ENCODE measurements at places on chromosomes 16 and 17.

DNA sequence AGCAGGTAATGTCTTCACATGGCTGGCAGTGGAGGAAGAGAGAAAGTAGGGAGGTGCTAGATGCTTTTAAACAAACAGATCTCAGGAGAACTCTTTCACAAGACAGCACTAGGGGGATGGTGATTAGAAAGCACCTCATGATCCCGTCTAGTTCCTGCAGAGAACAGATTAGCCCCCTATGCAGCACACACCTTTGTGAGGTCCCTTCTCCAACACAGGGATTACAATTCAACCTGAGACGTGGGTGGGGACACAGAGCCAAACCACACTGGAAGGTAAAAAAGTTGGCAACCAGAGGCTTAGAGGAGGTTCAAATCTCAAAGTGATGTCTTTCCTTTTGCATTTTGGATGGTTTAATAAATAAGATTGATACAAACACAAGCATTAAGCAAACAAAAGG, 394.7 kb downstream of the WWOX start:
- no peak for DNase-seq

- DNase-seq: no peak
Measured at GRCh38 chr16:57690782-57691471, 3.7 kb upstream of the DRC7 start.

DNA sequence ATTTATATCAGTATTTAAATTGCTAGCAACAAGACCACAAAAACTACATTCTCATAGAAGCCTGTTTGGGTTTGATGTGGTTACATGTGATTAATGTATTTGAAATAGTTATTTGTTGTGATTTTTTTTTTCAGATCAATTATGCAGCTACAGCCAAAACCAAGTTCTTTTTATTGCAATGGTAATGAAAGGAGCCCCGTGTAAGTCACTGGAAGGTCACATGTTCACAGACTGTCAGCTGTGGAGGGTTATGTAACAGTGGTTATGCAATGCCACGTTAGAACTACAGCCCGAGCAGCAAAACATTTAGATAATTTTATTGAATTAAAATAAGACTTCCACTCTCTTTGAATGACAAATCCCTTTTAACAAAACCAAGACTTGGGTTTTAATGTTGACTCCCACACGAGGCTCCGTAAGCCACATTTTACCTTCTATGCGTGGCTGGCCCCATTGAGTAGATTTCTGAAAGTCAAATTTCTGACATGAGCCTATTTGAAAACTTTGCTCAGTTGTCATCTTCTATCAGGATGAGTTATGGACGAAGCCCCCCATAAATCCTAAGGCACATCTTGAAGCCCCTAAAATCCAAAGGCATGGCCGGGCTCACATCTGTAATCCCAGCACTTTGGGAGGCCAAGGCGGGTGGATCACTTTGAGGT, 41.8 kb upstream of the SEC14L1 start:
- no peak for DNase-seq

GRCh38 chr17:82399041-82399441, 19.1 kb upstream of the HEXD start:
- DNase-seq: no peak

DNA sequence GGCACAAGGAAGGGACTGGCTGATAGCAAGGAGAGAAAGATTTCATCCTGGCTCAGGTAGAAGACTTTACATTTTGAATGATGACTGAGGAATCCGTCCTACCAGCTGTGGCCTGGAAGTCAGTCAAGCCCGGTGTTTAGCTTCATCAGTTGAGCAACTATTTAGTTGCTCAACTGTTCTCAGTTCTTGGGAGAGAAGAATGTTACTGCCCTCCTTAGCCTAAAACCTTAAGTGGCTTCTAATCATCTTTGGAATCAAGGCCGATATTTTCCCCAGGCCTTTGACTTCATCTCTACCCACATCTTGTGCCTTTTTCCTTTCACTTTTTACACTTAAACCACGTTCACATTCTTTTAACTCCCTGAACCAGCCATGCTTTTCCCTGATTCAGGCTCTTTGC, 17.3 kb upstream of the RBL2 start:
- no peak for DNase-seq

DNA sequence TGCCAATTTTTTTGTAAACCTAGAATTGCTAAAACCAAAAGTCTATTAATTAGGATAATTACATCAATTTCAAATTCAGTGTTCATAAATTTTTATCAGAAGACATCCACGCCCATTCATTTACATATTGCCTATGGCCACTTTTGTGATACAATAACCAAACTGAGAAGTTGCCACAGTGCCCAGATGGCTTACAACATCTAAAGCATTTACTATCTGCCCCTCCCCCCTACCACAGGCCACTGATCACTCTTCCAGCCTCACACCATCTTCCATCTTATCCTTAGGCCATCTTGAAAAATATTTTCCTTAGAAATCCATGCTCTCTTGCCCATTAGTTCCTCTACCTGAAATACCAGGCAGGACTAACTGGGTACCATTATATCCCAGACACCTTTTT, 6.3 kb upstream of the PRKAR1A start:
- no peak for DNase-seq

DNA sequence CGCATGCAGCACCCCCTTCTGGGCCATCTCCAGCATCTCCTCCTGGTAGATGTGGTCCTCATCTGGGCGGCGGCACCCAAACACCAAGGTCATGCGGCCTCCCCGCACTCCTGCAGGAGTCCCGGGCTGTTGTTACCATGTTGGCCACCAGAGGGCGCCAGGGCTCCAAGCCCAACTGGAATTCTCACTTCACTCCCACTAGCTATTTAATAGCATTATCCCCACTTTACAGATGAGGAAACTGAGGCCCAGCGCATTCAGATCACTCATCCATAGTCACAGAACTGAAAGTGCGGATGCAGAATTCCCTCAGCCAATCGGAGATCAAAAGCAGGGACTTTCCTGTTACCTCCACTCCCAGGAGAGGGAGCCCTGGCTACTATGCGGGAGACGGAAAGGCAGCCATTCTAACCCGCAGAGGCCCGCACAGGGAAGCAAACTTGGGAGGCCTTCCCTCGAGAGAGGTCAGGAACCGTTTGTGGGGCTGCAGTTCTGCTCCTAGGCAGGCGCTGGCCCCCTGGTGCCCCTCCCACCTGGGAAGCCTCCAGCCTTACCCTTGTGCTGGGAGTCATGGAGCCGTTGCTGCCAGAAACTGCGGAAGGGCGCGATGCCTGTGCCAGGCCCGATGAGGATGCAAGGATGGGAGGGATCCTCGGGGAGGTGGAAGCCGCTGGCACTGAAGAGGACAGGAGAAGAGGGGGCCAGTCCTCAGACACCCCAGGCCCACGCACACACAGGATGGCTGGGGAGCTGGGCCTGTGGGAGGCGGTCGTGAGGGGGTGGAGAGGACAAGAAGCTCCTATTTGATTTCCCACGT, 40.1 kb downstream of the NOS2 start:
- no peak for DNase-seq

- DNase-seq: no peak
Measured at GRCh38 chr17:4136373-4136772, 6.5 kb downstream of the ZZEF1 start.

DNA sequence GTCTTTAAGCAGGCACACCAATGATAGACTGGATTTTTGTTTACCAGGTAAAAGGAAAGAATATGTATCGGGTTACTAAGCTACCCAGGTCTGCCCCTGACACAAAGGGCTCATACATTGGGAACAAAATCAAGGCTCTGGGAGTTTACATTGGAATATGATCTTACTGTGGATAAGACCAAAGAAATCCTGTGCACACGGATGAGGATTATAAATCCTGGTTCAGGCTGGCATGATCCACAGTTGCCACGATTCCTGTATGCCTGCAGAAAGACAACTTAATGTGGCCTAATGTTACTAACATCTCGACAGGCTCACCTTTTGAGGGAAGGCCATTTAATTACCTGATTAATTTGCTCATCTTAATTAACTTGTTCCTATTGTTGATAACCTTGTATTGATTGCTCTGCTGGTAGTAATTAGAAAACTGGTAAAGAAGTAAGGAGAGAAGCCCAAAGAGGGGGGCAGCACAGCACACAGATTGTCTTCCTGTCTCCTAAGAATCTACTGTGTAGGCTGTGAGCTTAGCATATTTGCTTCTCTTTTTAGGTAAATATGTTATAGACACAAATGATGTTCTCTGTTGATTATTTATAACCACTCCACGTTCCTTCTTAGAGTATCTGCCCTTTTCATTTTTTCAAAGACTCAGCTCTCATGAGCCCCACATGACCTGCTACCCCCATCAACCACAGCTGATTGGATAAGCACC, 51.0 kb upstream of the TOX3 start:
- peak; percentile 82 for DNase-seq
